ENCODE measurements at places on chromosomes 16 and 17. TPM values are rescaled to one million over a fixed set of nuclear protein-coding genes. Genes with fewer than 3 reads are reported as not detected.

KRTAP4-9 gene
- total RNA-seq = not detected

KRT33A gene
- not detected for total RNA-seq

- no peak for DNase-seq
Observed at GRCh38 chr16:1213796-1214372, 11.2 kb downstream of the TPSG1 start.

DNA sequence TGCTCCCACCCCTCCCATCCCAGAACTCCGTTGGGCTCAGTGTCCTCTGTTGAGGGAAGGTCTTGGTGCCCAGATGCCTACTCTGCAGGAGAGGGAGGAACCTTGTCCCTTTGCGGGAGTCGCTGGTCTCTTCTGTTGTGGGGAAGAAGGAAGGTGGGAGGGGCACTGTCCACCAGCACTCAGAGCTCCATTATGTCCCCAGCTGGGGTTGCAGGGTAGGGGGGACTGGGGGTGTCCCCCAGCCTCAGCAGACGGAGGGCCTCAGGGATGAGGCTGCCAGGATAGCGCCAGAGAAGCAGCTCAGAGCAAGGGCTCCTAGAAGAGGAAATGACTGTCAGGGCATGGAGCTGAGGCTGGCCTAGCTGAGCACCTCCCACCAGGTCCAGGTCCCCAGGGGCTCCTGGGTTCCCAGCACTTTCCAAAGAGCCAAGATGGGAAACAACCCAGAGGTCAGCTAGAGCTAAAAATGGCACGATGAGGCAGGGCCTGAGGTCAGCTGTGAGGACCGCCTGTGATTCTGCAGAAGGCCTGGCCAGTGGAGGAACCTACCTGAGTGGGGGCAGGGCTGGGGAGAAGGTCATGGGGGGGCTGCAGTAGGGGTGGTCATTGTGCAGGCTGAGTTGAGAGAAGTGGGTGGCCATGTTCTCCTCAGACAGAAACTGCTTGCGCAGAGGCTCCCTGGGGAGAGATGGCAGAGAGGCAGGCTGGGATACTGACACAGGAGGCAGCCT lies 893 bp downstream of the HCFC1R1 start:
- no peak for DNase-seq

DNA sequence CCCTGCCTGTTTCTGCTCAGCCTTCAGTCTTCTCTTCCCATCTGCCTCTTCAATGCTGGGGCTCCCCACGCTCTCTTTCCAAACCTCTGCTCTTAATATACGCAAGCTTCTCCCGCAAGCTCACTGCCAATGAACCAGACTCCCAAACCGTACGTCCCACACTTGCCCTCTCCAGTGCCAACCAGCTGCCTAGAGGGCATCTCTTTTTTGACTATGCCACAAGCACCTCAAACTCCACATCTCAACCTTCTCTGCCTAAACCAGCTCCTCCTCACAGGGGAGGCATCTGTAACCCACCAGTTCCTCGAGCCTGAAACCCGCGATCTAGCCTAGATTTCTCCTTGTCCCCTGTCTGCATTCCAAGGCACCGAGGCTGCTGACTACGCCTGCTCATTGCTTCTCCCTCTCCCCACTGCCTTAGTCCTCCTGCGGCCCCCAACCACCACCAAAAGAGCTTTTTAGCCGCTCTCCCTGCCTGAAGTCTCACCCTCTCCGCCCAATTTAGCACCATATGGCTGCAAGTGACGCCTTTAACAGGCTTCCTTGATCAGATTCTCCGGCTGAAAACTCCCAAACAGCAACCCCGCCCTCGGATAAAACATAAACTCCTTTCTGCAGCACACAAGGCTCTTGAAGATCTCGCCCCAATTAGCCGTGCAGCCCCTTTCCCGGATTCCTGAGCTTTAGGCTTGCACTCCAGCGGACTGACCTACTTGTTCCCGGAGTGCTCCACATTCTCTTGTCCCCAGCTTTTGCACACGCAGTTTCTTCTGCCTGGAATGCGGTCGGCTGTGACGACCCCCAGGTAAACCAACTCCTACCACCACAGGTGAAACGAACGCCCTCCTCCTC lies 1.5 kb downstream of the GGA2 start:
- no peak for DNase-seq

Measured in ureter (tissue), 1 donor.